Sigmoid colon (tissue), 7 donors: ENCODE measurements at places on chromosomes 12 and 14. TPM values are rescaled to one million over a fixed set of nuclear protein-coding genes. Genes with fewer than 3 reads are reported as not detected.

Gene MOAP1
- 57.0 TPM for total RNA-seq

Gene COX14
- 87.8 TPM for total RNA-seq

Gene MYG1
- total RNA-seq, result 55.4 TPM

Gene WNT1
- not detected for total RNA-seq

Gene NRXN3
- 43.9 TPM for total RNA-seq

Gene CHGA
- 3.9 TPM for total RNA-seq

Gene LRRC10
- not detected for total RNA-seq

Gene B3GNT4
- not detected for total RNA-seq

- DNase-seq, result no peak
- H3K36me3 ChIP-seq, result no peaks in the 10 kb centered on the region
- no peak overlapping the region for H3K27ac ChIP-seq
- H3K27me3 ChIP-seq, result no peaks in the 10 kb centered on the region
- no peaks in the 10 kb centered on the region for H3K4me1 ChIP-seq
These were observed 89.0 kb downstream of the PTPRR start for GRCh38 chr12:70831543-70831942.

GRCh38 chr12:52180971-52181628 is 10.7 kb downstream of the KRT80 start:
- H3K4me3 ChIP-seq, result no peak overlapping the region
- no peaks in the 10 kb centered on the region for H3K27me3 ChIP-seq
- no peak overlapping the region for H3K27ac ChIP-seq
- H3K36me3 ChIP-seq, result no peaks in the 10 kb centered on the region
- H3K4me1 ChIP-seq, result no peaks in the 10 kb centered on the region

- no peak for DNase-seq
- no peaks in the 10 kb centered on the region for H3K27me3 ChIP-seq
- no peak overlapping the region for H3K27ac ChIP-seq
These were observed 30.7 kb upstream of the BCL7A start for GRCh38 chr12:121990692-121991603.

DNA sequence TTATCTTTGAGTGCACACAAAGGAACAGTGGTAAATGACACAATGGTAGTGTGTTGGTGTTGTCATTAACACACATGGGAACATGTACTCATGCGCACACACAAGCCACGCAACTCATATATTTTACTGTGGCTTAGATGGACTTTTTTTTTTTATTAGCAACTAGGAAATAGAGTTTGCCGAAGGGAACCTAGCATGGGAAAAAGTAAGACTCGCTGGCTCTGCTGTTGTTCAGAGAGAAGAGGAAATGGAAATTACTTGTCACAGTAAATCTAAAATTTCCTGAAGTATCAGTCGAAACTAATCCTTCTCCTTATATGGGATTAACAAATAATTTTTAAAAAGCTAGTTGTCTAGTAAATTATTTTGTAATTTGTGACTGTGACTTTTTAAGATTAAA is 33.7 kb upstream of the IL22 start:
- no peak overlapping the region for H3K27ac ChIP-seq
- DNase-seq, result no peak
- no peaks in the 10 kb centered on the region for H3K36me3 ChIP-seq
- no peak overlapping the region for H3K4me3 ChIP-seq
- no peaks in the 10 kb centered on the region for H3K27me3 ChIP-seq

- no peaks in the 10 kb centered on the region for H3K4me1 ChIP-seq
- no peaks in the 10 kb centered on the region for H3K27me3 ChIP-seq
- no peak for DNase-seq
These were observed 150.3 kb upstream of the PTPRQ start for GRCh38 chr12:80293759-80294158.

- no peak for DNase-seq
- peaks cover 3% of the 10 kb centered on the region for H3K4me1 ChIP-seq
- no peaks in the 10 kb centered on the region for H3K36me3 ChIP-seq
- H3K27me3 ChIP-seq, result no peaks in the 10 kb centered on the region
- no peak overlapping the region for H3K4me3 ChIP-seq
- H3K27ac ChIP-seq, result no peak overlapping the region
These were observed 137.8 kb upstream of the FRMD6 start for GRCh38 chr14:51513933-51514332.

GRCh38 chr12:46269429-46270241 is 792 bp upstream of the SLC38A1 start:
- no peak for DNase-seq
- no peaks in the 10 kb centered on the region for H3K27me3 ChIP-seq
- H3K27ac ChIP-seq, result peak overlapping the region; percentile 92
- H3K36me3 ChIP-seq, result no peaks in the 10 kb centered on the region
- peaks cover 28% of the 10 kb centered on the region for H3K4me1 ChIP-seq

DNA sequence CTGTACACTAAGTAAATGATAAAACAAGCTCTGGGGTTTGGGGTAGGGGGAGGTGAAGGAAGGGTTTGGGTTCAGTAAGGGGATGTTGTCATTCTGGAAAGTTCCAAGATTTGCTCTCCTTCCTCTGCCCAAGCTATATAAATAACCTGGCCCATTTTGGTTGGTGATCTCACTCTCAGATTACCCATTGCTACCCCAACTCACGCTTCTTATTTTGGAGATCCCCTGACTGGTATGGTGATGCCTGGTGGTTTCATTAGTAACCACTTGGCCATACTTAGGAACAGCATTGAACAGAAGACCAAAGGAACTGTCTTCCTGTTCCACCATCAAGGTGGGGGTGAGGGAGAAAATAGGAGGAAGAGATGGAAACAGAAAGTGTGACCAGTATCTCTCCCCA is 259.6 kb upstream of the TBX3 start:
- H3K4me1 ChIP-seq, result no peaks in the 10 kb centered on the region
- H3K4me3 ChIP-seq, result no peak overlapping the region
- no peak for DNase-seq
- H3K27me3 ChIP-seq, result no peaks in the 10 kb centered on the region

DNA sequence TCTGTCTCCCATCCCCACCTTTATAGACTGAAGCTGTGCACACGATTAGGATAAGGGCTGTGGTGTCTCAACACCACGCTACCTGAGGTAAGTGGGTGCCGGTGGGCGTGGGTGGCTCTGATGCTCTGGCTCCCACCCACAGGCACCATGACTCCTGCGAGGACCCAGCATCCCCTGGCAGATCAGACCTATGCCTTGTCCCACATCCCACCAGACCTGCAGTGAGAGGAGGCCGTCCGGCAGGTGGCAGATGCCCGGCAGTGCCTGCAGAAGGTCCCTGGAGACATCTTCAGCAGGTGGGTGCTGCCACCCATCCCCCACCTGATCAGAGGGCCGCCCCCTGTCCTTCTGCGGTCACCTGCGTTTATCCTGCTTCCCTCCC is 104.4 kb upstream of the PRB2 start:
- H3K36me3 ChIP-seq, result no peaks in the 10 kb centered on the region
- H3K27ac ChIP-seq, result no peak overlapping the region
- no peak overlapping the region for H3K4me3 ChIP-seq
- peaks cover 6% of the 10 kb centered on the region for H3K4me1 ChIP-seq
- DNase-seq, result no peak

- no peak for DNase-seq
- H3K27ac ChIP-seq, result no peak overlapping the region
- no peaks in the 10 kb centered on the region for H3K27me3 ChIP-seq
These were observed 433.8 kb upstream of the DCN start for GRCh38 chr12:91616416-91616815.

- H3K27me3 ChIP-seq, result no peaks in the 10 kb centered on the region
- H3K4me1 ChIP-seq, result peaks cover 6% of the 10 kb centered on the region
These were observed 299.6 kb downstream of the PCNX1 start for GRCh38 chr14:71206766-71207371.

- DNase-seq, result no peak
- no peaks in the 10 kb centered on the region for H3K27me3 ChIP-seq
- H3K27ac ChIP-seq, result no peak overlapping the region
- H3K4me1 ChIP-seq, result no peaks in the 10 kb centered on the region
- no peaks in the 10 kb centered on the region for H3K36me3 ChIP-seq
- no peak overlapping the region for H3K4me3 ChIP-seq
These were observed 198.1 kb upstream of the PLXNC1 start for GRCh38 chr12:93950311-93950710.

DNA sequence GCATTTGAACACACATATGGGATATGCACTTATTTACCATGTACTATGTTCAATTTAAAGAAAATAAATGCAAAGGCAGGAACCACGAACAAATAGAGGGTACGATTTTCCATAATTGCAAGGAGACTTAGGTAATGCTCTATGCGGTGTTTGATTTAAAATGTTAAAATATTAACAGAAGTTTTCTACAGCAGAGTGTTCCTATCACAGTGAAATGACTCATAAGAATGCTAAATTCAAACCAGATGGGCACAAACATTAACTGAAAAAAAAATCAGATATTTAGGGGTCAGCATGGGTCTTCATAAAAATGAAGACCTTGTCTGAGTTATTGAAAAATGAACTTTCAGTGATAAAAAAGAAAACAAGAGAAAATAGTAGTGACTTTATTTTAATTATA is 65.4 kb downstream of the LLPH start:
- no peak for DNase-seq
- no peaks in the 10 kb centered on the region for H3K36me3 ChIP-seq
- H3K27ac ChIP-seq, result no peak overlapping the region
- no peaks in the 10 kb centered on the region for H3K4me1 ChIP-seq
- H3K27me3 ChIP-seq, result no peaks in the 10 kb centered on the region
- H3K4me3 ChIP-seq, result no peak overlapping the region
